NCI-H187 (cell line): ENCODE measurements at places on chromosomes 5 and 9.

DNA sequence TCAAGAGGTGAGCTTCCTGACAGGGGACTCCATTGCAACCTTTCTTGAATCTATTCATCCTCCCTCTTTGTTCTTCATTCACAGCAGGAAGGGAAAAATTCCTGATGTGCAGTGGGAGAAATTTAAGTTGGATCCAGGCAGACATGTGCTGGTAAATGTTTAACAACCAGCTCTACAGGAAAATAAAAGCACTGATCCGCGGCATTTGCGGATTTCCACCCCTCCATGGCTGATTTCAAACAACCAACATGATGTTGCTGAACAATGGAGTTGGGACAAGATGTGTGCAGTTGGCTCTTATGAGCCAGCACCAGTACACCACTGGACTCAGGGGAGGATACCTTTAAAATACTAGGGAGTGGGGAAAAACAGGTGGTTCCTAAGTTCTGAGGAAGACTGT is 47.0 kb downstream of the SPRY4 start:
- no peak for DNase-seq

GRCh38 chr9:37163299-37163698 is 42.9 kb downstream of the ZCCHC7 start:
- no peak for DNase-seq

DNA sequence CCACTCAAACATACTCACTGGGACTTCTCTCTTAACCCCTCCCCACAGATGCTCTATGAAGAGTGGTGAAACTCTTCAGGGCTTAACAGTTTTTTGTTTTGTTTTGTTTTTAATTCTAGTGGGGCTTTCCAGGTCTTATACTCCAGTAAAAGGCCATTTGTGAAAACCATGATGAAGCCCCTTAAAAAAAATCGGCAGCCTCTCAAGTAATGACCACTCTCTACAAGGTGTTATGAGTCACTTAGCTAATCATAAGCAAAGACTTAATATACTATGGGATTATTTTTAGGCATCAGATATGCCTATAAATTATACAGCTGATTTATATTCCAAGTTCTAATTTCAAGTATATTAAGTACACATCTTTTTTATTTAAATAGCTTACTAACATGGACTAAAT is 607.9 kb downstream of the RAB3C start:
- DNase-seq, result no peak

DNA sequence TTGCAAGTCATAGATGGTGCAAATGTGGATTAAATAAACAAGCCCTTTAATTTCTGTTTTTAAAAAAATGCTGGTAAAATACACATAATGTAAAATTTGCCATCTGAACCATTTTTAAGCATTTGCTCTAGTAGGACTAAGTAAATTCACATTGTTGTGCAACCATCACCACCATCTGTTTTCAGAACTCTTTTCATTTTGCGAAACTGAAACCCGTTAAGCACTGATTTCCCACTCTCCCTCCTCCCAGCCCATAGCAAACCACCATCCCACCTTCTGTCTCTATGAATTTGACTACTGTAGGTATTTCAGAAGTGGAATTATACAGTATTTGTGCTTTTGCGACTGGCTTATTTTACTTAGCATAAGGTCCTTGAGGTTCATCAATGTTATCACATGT is 103.3 kb upstream of the CNTLN start:
- no peak for DNase-seq

GRCh38 chr5:150636391-150637244 is 3.8 kb upstream of the SYNPO start:
- DNase-seq, result no peak
